Activated naive CD8-positive, alpha-beta T cell treated with anti-CD3 and anti-CD28 coated beads for 36 hours (primary cell): ENCODE measurements at places on chromosomes 5 and 9. TPM values are rescaled to one million over a fixed set of nuclear protein-coding genes. Genes with fewer than 3 reads are reported as not detected.

GRCh38 chr5:139966856-139967255 lies 76.2 kb downstream of the NRG2 start:
- DNase-seq: no peak

GPX8 gene
- total RNA-seq: not detected

ARL14EPL gene
- total RNA-seq: not detected

MAP3K1 gene
- total RNA-seq: 10.6 TPM

SLC36A2 gene
- not detected for total RNA-seq

DNA sequence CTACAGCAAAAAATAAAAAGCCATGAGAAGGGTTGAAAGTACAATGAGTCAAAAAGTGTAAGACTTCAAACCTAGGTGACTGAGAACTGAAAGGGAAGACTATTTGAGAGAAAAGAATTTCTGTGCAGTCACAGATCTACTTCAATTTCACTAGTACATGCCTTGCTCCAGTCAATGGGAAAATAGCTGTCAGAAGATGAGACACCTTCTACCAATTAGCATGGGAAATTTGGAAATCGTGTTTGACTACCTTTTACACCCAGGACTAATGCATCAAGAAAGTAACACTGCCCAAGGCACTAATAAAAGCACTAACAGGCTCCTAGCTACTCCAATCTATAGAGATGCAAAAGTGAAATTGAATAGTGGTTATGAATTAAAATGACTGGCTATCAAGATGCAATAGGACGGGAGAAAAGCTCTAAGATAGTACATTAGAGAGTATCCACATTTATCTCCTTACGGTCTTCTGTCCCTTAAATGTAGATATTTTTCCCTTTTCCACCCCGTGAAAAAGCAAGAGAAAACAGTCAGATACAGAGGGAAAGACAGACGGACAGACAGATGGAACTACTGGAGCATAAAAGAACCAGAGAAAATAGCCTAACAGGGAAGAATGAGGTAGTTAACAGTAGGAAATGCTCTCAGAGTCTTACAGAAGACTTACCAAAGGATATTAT lies 15.2 kb downstream of the ERP44 start:
- DNase-seq: no peak

RLN2 gene
- 5.1 TPM for total RNA-seq

SOHLH1 gene
- total RNA-seq: not detected

- no peak for DNase-seq
These were observed 1.2 kb downstream of the MAPK9 start for GRCh38 chr5:180290568-180291233.

GRCh38 chr5:1727571-1727970 lies 72.1 kb downstream of the MRPL36 start:
- no peak for DNase-seq

GRCh38 chr9:134987906-134988700 lies 70.4 kb upstream of the FCN1 start:
- no peak for DNase-seq

DNA sequence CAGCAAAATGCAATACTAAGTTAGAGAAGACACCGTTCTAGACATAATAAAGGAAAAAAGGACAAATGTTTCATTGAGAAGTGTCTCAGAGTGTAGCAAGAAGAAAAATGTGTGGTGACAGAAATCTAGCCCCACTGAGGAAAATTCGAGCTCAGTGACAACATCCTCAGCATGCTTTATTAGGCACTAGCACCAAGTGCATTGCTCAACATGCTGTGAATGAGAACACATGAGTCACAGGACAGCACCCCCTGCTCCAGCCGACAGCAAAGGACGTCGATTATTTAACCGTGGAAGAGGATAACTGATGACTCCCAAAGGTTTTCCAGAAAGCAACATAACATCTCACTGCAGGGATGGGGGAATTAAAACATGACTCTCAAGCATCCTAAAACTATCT lies 182.7 kb downstream of the GNAQ start:
- DNase-seq: no peak

GRCh38 chr5:82156874-82157273 lies 121.3 kb downstream of the RPS23 start:
- no peak for DNase-seq

ENTPD8 gene
- not detected for total RNA-seq

ZNF354C gene
- total RNA-seq: 6.6 TPM

SPINK4 gene
- not detected for total RNA-seq

DNA sequence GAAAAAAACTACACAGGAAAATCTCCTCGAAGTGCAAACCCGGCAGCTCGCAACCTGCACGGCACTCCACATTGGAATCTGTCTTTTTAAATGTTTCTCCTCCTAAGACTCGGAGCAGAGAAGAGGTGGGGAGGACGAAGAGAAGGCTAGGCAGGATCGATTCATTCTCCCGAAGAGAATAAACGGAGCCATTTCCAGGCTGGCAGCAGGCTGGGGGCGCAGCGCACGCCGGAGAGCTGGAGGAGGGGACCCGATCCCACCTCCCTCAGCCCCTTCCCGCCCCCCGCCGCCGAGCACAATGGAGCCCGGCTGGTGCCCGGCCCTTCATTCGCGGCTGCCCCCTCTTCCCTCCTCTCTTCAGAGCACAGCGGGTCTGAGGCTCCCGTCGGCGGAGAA lies 628 bp downstream of the HOMER1 start:
- no peak for DNase-seq

- DNase-seq: no peak
These were observed 298.7 kb upstream of the CDH6 start for GRCh38 chr5:30894811-30895210.

GRCh38 chr5:144035046-144035740 lies 135.3 kb downstream of the YIPF5 start:
- no peak for DNase-seq

GOLGA2 gene
- 24.3 TPM for total RNA-seq
